NCI-H1092 (cell line): ENCODE measurements at places on chromosomes 6 and 20.

DNA sequence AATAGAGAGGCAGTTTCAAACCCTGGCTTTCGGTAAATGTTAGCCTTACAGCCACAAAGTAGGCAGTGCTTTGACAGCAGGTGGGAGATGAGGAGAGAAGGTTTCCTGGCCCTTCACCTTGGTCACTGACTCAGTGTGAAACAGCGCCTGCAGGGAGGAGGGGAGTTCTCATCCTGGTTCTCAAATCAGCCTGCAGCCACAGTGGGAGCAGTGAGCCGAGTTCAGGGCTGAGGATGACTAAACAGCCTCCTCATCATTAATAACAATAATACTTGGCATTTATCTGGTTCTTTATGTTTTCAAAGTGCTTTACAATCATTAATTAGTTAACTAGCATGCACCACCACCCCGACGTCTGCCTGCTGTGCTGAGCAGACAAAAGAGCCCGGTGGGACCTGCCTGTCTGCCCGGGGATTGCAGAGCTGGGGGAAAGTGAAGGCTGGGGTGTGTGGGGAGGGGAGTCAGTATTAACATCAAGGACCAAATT, 59.6 kb downstream of the PRDM1 start:
- no peak for DNase-seq

DNA sequence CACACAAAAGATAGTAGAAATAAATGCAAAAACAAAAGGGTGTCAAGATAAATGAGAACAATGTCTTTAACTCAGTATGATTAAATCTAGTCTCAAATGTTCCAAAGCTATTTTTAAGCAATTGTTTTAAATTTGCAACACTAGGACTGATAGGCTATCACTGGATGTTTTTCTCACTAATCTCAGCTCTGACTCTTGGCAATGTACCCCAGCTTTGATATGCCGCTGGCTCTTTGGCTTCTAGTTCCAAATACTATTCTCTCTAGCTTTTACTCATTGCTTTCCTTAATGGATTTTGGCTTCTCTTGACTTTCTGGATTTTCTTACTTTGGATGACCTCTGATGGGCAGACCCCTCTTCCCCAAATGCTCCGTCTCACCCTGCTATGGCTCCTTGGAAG, 116.0 kb upstream of the SLC35B3 start:
- no peak for DNase-seq

GRCh38 chr6:41936073-41936837, 5.4 kb downstream of the CCND3 start:
- DNase-seq: peak; percentile 17

DNA sequence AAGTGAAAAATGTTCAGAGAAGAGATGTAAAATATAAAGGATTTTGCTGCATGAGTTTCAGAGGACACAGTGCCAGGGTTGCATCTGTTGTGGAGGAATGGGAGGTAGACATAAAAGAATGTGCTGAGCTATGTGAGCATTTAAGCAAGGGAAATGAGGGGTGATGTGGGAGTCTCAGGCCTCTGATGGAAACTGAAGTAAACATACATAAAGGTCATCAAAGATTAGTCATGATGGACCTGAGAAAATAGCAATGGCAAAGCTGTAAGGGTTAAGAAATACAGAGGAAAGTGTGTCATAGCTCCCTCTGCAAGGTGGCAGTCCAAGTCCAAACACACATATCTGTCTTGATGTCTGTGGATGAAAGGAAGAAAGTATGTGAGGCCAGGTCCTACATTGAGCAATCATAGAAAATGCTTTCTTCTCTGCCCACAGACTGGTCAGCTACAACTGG, 306.6 kb upstream of the ECI2 start:
- DNase-seq: no peak

DNA sequence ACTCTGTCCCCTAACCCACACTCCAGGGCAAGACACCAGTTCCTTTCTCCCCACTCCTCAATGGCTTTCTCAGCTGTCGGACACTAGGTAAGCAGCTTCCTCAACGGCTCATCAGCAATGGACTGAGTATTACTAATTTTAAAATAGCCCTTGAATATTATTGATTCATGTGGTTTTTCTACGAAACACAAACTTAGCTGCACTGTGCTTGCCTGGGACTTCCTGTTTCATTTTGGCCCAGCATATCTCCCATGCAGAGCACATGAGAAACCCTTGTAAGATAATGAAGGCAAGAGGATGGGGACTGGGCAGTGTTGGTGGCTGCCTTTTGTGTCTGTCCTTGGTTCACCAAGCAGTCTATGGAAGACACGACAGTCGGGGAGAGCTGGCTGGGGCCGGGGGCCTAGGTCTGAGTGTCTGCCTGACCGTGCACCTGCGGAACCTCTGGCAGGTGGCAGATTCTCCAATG, 48.9 kb downstream of the RNASET2 start:
- DNase-seq: no peak

- DNase-seq: no peak
These were observed 72.0 kb upstream of the TBX18 start for GRCh38 chr6:84836366-84836765.

DNA sequence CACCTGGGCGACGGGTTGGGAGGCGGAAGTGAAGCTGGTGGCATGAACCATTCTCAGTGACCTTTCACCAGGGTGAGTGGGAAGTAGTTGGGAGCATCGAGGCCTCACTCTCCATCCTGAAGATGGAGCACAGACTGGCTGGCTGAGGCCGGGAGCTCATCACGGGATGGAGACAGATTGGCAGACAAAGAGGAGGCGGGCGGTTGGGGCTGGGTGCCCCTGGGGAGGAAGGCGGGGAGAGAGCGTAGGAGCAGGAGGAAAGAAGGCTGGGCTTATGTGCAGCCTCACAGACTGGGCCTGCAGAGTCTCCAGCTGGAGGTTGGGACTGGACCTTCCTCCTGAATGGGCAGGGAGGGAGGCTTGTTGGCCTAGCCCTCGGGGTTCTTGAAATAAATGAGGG, 44.2 kb upstream of the SCRT2 start:
- no peak for DNase-seq

GRCh38 chr20:50246367-50247195, 56.0 kb downstream of the CEBPB start:
- DNase-seq: no peak

GRCh38 chr6:41408576-41408975, 73.2 kb downstream of the NCR2 start:
- DNase-seq: no peak

DNA sequence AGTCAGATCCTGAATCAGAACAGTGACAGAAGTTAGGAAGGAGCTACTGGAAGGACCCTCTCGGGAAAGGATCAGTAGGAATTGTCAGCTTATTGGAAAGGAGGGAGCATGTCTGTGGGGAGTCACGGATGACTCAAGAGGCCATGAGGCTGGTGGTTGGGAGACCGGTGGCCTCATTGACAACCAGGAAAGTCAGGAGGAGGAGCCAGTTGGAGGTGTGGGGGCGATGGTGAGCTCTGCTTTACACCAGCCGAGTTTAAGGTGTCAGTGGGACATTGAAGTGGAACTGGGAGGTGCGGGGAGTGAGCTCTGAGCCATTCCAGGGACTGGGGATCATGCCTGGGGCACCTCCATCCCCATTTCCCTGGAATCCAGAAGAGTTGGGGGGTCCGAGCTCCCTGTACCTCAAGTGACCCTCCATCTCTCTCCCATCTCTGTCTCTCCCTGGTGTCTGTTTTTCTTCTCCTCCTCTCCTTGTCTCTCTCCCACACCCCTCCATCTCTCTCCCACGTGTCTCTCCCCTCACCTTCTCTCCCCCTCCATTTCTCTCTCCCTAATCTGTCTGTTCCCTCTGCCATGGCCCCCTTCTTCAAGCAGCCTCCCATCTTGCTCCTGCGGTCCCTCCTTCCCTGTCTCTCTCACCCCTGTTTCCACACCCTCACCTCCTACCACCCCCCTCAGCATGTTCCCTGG, 14.3 kb upstream of the ZBTB9 start:
- DNase-seq: no peak
